Inflammatory macrophage treated with lipopolysaccharide for 1 hour (primary cell): ENCODE measurements at places on chromosomes 3 and 15.

DNA sequence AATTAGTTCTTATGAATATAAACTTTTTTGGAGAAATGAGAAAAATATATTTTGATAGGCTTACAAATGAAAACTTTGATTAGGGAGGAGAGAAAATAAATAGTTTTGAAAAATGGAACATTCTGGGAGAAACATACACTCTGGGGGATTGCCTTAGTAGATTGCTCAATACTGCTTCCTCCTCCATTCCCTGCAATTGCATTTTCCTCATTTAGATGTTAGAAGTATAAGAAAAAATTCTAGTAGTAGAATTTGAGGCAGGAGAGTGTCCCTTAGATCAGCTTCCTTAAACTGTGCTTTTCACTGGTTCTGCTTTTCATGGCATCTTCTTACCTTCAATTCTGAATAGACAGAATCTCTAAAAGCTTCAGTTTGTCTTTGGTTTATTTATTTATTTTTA, 46.2 kb upstream of the CTDSPL2 start:
- DNase-seq: peak; percentile 54

DNA sequence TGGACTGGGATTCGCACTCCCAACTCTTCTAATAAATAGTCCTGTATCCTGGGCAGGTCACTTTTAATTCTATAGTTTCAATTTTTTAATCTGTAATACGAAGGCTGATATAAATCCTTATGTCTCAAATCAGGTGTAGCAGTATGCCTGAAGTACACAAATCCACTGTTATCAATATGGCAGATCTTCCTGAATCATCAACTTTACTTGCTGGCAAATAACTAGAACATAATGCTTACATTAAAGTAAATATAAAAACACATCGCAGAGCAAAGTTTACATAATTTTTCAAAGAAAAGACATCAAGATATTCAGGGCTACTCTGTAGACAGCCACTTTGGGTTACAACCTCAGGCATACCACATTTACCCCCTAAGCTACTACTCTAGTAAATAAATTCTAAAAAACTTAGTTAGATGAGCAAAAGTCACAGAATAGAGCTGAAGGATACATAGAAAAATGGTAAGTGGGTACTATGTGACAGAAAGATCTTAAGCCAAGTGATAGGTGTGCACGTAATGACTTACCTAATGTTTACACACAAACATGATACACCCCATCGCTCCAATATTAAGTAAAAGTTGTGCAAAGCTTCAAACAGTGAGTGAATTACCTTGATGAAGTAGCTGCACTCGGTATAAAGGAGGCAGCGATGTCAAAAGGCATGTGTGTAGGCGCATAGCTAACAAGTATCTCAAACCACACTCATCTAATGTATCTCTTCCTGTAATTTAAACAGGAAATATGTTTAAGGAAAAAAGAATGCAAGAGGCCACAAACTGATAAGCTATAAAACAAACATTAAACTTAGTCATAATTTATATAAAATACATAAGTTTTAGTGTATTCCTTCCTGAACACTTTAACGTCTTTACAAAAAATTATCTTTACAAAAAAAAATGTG, 127.9 kb downstream of the DMXL2 start:
- no peak for DNase-seq

- no peak for DNase-seq
Measured at GRCh38 chr15:85825118-85825517, 30.4 kb upstream of the KLHL25 start.

DNA sequence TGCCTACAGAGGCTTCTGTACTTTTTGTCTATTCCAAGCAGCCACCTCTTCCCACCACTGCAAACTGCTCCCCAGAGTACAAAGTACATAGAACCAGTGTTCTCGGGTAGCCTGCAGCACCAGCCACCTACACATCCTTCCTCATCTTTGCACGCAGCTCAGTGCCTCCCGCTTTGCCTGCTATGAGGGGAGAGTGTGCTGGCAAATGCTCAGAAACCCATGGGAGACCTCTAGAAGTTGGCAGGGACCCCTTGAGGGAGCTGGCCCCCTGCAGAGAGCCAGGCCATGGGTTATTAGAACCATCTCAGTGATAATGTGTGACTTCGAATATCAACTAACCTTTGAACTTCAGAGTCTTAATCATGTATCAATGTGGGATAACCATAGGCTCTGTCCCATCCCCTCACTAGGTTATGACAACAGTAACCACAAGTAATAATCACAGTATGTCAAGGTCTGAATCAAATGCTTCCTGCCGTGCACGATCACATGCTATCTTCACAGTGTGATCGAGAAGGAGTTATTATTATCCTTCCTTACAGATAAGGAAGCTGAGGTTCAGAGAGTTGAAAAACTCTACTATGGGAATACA, 22.8 kb upstream of the SMAD3 start:
- DNase-seq: no peak

- DNase-seq: no peak
Measured at GRCh38 chr3:130529486-130530215, 12.7 kb downstream of the COL6A6 start.

- DNase-seq: no peak
Measured at GRCh38 chr3:26091626-26092025, 301.7 kb downstream of the OXSM start.

GRCh38 chr15:88568589-88568988, 22.1 kb upstream of the DET1 start:
- no peak for DNase-seq

GRCh38 chr3:45777746-45778386, 18.5 kb downstream of the SLC6A20 start:
- DNase-seq: no peak

DNA sequence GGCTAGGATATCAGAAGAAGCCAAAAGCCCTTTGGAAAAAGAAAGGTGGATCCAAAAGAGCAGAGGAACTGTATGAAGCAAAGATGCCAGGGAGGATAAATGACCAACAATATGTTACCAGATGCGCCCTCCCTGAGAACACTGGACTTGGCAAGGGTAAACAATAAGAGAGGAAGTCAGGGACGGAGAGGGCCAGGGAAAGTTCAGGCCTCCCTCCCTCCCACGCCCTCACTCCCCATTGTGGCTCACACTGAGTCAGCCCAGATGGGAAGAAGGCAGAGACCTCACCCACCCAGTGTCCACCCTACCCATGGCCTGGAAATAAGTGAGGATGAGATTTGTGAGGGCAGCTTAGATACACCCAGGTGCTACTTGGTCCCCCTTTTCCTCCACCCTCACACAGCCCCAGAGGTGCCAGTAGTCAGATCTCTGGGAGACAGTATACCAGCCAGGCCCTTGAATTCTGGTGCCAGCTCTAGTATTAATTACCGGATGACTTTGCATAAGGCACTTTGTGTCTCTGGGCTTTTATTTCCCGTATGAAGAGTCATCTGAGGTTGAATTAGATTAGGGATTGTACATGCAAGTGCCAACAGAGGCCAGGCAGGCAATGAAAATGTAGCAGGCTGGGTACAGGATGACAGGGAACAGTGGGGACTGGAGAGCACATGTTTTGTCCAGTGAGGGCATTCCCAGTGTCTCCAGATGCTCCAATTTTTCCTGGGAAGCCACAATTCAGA, 35.1 kb upstream of the FRMD4B start:
- peak; percentile 76 for DNase-seq

- no peak for DNase-seq
Measured at GRCh38 chr15:79136434-79137046, 46.0 kb upstream of the RASGRF1 start.

GRCh38 chr3:189233225-189233858, 61.6 kb downstream of the TPRG1 start:
- peak; percentile 23 for DNase-seq

DNA sequence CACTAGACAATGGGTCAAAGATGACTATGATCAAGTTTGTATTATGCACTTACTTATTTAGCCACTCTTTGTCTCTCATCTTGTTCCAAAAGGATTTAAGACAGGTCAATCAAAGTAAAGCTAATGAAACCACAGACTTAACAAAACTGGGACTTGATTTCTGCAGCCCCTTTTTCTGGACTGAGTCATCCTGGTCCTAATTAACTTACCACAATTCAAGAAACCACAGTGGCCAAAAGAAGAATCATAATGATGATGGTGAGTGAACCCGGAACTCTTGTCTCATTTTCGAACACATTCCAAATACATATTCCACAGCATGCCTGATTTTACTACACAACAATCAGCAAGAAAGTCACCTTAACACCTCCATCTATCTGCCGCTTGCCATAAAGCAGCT, 1333.0 kb downstream of the ROBO1 start:
- DNase-seq: no peak
